MCF 10A (cell line): ENCODE measurements at places on chromosomes 11 and 22.

DNA sequence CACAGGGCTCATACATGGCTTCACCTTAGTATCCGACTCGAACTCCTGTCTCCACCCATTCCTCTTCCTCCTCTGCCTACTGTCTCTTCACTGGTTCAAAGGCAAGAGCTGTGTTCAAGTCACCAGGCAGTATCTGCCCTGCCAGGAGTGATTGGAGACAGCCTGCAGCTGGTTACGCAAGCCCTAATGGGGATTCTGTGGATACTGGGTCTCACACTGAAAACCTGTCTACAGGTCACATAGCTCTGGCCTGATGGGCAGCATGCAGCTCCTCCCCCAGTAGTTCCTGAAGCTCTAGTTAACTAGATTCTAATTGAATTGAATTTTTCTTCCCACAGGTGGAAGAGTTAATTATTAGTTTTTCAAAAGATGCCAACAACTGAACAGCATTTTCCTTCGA, 332.2 kb downstream of the TMEM135 start:
- DNase-seq: no peak

DNA sequence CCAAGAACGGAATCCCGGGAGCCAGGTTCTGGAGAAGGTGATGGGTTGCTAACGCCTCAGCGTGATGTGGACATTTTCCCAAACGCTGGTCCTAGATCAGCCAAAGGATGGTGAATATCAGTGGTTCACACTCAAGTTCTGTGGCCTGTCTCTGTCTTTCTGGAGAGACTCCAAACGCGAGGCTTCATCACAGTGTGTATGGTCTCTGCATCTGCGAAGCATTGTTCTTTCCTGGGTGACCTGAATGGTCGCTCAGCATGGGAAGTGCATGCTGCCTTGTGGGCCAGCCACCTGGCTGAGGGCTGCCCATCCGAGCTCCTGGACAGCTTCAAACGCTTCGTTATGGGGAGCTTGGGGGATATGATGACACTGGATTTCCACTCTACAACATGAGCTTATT, 810.0 kb downstream of the TBC1D22A start:
- no peak for DNase-seq

DNA sequence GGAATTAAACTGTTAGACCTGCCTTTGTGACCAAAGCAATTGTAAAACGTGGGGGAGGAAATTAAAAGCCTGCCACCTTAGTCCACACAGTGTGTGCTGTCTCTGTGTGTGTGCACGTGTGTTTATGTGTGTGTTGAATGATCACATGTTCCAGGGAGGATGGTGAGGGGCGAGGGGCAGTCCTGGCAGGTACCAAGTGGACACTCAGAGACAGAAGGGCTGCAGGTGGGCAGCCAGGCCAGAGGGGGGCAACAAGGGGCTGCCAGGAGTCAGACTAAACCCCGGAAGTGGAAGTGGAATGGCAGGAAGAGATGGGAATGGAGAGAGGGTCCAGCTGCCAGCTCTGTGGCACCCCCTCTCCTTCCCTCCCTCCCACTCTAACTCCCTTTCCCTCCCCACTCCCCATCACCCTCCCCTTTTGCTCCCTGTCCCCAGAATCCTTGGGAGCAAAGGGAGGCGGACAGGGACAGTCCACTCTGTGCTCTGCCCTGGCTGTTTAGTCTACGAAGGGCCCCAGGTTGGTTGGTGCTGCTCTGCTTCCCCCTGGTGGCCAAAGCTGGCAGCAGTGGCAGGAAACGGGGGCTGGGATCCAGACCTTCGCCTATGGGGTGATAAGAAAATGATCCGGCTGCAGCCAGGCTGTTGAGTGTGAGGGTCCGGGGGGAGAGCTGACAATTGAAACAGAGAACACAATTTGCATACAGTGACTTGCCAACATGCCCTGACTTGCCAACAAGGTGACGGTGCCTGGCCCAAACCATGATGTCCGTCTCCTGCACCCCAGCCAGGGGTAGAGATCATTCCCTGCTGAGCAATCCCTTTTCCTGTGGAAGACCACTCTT, 24.4 kb downstream of the P2RY2 start:
- peak; percentile 70 for DNase-seq

- no peak for DNase-seq
Observed at GRCh38 chr11:45984192-45984591, 61.7 kb downstream of the LARGE2 start.

GRCh38 chr11:20658135-20658534, 11.3 kb upstream of the NELL1 start:
- no peak for DNase-seq

DNA sequence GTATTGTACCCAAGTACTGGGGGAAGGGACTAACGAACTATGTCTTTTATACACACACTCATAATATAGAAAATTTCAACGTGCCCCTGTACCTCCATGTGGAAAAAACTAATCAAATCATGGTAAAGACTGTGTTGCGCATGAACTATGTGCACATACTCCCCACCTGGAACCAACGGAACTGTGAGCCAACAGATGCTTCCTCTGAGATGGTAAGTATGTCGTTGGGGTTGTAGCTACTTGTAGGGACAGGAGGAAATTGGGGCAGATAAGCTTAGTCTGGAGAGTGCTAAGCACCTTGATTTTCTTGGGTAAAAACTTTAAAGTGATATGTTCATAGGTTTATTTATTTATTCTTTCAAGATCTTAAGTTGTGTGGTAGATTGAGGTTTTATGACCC, 40.1 kb downstream of the GLYAT start:
- DNase-seq: no peak

- DNase-seq: no peak
Observed at GRCh38 chr22:34800260-34800980, 265.5 kb upstream of the ISX start.

- no peak for DNase-seq
Observed at GRCh38 chr22:30471616-30472318, at the start of gene SEC14L3. Gene SEC14L3, minus strand, starts transcription at chr22:30472017. Its CDS starts 59 bp downstream, at chr22:30471958.

DNA sequence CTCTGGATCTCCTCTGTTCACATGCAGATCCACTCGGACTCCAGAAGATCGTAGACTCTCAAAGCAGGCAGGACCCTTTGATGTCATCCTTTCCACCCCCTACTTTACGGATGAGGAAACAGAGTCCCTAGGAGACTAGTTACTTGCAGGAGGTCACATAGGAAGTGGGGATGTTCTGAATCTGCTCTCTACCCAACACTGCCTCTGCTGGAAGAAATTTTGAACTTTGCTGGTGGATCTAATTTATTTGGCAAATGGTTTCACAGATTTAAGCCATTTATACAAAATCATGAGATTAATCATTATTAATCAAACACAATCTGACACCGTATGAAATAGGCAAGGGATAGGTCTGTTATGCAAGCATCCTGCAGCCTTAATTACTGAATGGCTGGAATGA, 55.0 kb upstream of the USP47 start:
- peak; percentile 26 for DNase-seq

GRCh38 chr11:118928870-118929500, 3.3 kb upstream of the BCL9L start:
- DNase-seq: peak; percentile 61

GRCh38 chr22:48937032-48937639, 890.5 kb downstream of the BRD1 start:
- DNase-seq: no peak

GRCh38 chr11:93169950-93170561, 27.7 kb downstream of the SLC36A4 start:
- peak; percentile 63 for DNase-seq
